ENCODE measurements at places on chromosomes 2 and 18.

- DNase-seq = no peak
Observed at GRCh38 chr2:137123226-137123625, 357.9 kb downstream of the THSD7B start.

DNA sequence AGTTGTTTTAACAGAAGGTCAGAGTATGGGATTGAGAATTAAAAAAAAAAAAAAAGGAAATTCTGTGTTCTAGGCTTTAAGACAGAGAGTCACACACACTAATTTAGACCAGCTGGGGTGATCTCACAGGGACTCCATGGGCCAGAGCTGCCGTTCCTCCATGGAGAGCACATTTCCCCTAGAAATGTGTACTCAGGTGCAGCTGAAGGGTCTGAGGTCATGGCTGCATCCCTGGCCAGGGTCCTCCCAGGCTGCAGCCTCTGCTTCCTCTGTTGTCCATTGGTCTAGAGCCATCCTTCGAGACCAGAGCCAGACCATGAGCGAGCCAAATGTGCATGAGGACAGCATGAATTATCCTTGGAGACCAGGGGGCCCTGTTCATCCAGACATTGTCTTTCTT lies 190.1 kb upstream of the TNP1 start:
- DNase-seq = peak; percentile 71

- DNase-seq = peak; percentile 74
Observed at GRCh38 chr18:49768051-49768391, 45.3 kb downstream of the ACAA2 start.

DNA sequence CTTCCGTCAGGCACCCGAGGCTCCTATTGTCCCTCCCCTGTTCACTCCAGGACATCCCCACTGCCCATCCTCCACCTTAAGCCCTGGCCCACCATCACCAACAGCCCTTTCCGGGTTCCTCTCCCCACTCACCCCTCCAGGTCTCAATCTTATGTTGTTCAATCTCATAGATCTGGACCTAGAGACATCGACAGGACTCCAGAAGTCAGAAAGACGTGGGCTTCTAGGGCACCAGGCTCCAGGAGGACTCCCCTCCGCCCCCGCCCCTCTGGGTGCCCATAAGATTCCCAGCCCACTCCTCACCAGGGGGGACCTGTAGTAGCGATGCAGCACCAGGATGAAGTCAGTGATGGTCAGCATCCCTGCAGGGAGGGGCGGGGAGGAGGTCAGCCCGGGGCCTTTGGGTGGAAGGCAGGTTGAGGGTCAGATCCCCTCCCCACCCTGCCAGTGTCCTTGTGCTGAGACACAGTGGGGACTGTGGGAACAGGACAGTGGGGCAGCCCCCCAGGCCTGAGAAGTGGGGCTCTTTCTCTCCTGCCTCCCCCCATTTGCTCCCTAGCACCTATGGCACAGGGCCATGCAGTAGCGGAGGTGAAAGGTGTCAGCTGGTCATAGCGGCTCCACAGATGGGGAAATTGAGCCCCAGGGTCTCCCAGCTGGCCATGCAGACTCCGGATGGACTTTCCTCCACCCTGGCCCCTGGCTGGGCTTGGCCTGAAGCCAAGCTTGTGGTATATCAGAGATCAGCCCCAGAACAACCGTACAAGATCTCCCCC lies 3.7 kb downstream of the PRKAG3 start:
- no peak for DNase-seq

DNA sequence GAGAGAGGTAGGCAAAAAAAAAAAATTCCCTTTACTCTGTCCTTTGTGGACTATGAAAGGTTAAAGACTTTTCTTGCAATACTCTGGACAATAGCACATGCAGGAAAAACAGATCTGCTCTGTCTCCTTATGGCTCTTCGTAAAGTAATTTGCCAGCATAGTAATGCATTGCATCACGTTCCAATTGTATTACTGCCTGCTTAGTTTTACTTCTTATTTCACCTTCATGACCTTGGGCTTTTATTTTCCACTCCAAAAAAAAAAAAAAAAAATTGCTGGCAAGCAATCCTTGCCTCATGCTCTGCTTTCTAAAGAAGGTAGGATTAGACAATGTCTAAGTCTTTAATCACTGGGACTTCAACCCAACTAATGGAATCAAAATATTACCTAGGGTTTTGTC lies 1802.7 kb downstream of the SUCLG1 start:
- DNase-seq = no peak

GRCh38 chr2:16438613-16439321 lies 226.9 kb downstream of the CYRIA start:
- no peak for DNase-seq

DNA sequence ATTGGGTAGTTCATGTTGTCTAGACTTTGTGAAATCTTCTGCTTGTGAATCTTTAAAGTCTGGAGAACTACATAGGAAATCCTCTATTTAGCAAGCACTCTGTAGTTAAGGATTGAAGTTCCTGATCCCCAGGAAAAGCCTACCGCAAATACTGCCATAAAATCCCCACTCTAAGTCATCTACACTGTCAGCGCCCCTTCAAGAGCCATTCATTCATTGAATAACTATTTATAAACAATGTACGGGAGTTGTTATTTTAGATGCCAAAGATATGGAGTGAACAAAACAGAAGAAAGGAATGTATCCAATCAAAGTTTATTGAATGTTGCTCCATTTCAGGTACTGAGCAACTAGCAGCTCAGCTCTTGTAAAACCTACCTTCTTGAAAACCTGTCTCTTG lies 36.5 kb upstream of the SLC39A10 start:
- DNase-seq = no peak

DNA sequence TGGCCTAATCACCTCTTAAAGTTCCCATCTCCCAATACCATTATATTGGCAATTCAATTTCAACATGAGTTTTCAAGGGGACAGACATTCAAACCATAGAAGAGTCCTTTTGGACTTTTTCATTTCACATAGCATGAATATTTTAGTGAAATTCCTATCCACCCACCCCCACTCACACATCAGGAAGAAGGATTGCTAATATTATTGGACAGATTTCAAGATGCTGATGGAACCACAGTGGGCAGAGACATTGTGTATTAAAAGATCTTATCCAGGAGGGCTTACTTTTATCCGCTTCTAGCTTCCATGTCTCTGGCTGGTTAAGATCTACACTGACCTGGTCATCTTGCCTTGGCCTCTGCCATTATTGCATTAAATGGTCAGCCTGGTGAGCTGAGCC lies 297.4 kb upstream of the ACVR2A start:
- DNase-seq = no peak

DNA sequence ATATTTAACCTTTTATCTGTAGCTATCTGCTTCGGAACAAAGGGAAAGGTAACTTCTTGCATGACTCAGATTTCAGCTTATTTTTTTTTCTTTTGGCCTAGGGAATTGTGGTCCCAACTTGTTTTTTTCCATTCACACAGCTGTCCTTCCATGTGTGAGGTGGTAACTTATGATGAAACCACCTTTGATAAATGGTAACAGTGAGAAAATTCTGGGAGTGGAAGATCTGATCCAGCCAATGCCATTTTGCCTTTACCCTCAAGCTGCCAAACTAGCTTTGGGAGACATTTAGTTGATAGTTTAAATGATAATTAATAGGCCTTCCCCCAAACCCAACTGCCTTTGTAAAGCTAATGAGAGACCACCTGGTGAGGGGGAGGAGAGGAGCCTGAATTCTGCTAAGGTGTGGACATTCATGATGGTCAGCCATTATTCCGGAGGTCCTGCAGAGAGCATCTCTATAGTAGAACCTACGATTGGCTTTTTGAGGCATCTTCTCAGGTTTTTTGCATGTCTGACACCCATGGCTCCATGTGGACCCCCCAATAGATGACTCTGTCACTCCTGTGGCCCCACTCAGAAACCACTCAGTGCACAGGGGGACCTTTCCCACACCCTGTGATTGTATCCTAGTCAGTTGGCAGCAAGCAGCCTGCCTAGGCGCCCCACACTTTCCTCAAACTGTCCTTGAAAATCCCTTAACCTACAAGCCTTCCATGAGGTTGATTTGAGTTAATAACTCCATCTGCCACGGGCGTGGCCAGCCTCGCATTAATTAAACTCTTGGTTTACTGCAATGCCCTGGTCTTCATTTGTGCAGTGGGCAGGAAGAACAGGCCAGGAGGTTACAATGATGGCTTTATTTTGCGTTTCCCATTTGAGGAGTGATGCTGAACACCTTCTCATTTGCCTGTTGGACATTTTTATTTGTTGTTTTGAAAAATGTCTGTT lies 263.5 kb upstream of the PXDN start:
- no peak for DNase-seq

DNA sequence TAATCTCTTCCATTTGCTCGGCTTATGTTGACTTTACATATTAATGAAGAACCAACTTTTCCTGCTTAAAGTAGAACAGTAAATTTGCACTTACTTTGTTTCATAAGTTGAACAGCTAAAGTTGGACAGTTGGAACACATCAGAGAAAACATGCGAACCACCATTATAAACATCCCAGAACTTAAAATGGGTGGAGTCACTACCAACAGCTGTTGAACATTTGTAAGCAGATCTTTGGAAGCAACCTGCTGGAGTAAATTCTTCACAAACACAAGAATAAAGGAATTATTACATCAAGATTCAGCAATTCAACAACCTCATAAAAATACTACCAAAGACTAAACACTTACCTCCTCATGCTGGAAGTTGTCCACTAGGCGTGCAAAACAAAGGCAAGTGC lies 96.4 kb upstream of the DNER start:
- no peak for DNase-seq

DNA sequence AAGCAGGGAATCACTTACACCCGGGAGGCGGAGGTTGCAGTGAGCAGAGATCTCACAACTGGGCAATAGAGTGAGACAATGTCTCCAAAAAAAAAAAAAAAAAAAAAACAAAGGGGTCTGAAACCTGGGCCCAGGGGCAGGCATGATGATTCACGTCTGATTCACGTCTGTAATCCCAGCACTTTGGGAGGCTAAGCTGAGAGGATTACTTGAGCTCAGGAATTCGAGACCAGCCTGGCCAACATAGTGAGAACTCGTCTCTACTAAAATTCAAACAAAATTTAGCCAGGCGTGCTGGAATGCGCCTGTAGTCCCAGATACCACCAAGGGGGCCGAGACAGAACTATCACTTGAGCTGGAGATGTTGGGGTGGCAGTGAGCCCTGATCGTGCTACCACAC lies 30.3 kb downstream of the TEX44 start:
- DNase-seq = no peak

DNA sequence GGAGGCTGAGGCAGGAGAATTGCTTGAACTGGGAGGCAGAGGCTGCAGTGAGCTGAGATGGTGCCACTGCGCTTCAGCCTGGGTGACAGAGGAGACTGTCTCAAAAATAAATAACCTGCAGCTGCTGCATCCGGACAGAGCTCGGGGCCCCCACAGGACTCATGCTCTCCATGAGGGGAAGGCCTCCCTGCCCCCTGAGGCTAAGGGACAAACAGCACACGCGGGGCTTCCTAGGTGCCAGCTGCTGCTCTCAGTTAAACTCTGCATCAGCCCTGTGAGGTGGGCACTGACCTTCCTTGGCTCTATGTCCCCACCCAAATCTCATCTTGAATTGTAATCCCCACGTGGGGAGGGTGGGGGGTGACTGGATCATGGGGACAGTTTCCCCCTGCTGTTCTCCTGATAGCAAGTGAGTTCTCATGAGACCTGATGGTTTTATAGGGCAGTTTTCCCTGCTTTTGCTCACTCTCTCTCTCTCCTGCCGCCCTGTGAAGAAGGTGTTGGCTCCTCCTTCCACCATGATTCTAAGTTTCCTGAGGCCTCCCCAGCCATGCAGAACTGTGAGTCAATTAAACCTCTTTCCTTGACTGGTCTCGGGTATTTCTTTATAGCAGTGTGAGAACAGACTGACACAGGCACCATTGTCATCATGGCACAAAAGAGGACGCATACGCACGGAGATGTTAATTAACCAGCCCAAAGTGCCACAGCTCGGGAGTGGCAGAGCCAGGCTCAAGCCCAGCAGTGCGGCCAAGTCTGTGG lies 49.9 kb upstream of the TAF1B start:
- DNase-seq = peak; percentile 6

GRCh38 chr2:168350380-168350779 lies 103.0 kb upstream of the STK39 start:
- DNase-seq = no peak

DNA sequence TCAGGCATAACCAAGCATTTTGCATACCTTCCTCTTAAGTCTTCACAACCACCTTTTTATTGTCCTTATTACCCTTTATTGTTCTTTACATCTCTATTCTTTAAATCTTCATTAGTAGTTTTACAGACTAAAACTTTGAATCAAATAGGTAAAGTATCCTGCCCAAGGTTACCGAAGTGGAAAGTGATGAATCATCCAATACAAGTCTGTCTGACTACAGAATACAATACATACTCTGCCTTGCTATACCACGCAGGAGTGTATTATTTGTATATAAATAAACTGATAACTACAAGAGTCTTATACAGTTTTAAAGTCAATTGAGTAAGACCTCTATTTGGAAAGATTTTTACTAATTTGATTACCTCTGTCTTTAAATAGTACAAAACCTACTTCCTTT lies 196.0 kb downstream of the ZEB2 start:
- no peak for DNase-seq

GRCh38 chr2:16386431-16386830 lies 279.2 kb downstream of the CYRIA start:
- no peak for DNase-seq

DNA sequence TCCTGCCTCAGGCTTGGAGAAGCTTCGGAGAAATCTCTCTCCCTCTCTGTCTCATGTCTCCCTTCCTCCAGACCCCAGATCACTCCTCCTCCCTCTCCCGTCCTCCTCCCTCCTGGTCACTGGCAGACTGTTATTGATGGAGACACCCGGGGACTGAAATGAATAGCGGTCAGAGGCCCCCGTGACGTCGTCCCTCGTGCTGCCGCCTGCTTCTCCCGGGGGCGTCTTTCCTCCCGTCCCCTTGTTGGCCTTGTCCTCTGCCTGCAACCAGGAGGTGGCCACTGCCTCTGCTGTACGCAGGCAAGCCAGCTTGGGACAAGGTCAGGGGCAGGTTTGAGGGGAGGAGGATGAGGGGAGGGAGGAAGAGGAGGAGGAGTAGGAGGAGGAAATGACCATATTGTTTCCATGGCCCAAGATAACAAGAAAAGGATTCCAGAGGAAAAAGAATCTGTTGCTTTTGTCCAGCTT lies 78.2 kb downstream of the CELF4 start:
- DNase-seq = no peak

- DNase-seq = no peak
Observed at GRCh38 chr2:42663828-42664227, 95.4 kb downstream of the MTA3 start.

- DNase-seq = peak; percentile 39
Observed at GRCh38 chr2:164620873-164621763, at the start of gene GRB14. Gene GRB14, minus strand, starts transcription at chr2:164621482. Its CDS starts 173 bp downstream, at chr2:164621309.

DNA sequence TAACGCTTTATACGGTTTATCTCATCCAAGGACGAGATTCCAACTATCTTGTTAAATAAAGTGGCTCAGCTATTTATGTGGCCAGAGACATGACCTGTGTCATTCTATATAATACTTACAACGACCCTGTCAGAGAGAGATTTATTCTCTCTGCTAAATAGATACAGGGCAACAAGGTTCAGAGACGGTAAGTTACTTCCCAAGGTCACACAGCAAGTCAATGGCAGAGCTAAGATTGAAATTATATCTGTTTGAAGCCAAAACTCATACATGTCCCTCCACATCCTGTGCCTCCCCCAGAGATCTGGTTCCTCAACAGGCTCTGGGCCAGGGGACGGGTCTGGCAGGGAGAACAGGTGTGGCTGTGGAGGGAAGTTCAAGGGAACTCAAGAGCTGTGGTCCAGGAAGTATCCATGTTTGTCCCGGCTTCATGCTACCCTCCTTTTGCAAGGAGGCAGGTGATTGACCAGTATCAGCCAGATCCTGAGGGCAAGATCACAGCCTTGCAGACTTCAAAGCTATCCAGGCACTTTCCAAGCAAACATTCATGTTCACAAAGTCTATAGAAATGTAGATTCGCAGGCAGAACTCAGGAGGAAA lies 99.8 kb downstream of the CAPN13 start:
- DNase-seq = no peak

GRCh38 chr2:120509213-120509815 lies 163.4 kb downstream of the INHBB start:
- peak; percentile 10 for DNase-seq

All from left hindlimb (tissue), 1 donor.